Dermis blood vessel endothelial cell (primary cell): ENCODE measurements at places on chromosomes 7 and 10. TPM values are rescaled to one million over a fixed set of nuclear protein-coding genes. Genes with fewer than 3 reads are reported as not detected.

DNA sequence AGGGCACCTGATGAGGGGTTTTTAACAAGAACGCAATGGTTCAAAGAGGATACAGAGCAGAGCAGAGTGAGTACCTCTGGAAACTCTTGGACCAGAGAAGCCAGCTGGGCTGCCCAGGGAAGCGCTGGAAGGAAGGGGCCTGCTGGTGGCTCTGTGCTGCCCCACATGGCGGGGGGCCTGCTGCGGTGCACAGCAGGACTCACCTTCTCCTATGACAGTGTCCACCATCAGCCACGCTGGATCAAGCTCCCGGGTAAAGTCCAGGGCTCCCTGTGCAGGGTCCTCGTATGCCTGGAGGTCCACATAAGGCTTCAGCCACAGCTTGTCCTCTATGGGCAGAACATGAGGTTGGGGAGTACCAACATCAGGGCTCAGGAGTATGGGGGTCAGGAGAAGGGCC is 12.5 kb downstream of the EPHA1 start:
- no peak for DNase-seq

DNA sequence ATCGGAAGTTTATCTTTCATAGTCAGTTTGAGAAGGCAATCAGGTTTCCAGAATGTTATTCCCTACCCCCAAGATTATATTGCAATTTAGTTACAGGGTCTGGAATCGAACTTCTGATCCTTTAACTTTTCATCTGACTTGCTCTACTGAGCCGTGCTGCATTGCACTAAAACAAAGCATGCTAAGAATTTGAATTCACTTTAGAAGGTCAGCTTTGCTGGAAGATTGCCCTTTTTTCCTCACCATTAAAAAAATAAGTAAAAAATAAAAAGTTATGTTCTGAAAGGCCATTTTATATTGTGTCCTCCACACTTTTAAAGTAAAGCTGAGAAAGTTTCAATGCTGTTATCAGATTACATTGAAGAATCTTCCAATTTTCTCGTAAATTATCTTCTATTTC is 388.8 kb upstream of the PHF14 start:
- DNase-seq: no peak

DNA sequence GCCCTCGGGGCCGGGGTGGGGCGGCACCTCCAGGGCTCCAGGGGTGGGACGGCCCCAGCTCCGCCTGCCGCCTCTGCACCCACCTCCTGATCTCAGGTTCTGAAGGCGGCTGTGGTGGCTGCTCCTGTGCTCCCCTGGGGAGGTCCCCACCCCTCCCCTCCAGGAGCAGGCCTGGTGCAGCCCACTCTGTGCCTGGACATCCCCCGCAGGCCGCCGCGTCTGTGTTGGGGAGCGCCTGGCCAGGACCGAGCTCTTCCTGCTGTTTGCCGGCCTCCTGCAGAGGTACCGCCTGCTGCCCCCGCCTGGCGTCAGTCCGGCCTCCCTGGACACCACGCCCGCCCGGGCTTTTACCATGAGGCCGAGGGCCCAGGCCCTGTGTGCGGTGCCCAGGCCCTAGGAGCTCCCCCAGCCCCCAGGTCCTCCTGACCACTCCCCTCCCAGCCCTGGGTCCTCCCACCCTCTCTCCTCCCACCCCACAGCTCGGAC is 5.5 kb downstream of the CYP2W1 start:
- peak; percentile 41 for DNase-seq

DNA sequence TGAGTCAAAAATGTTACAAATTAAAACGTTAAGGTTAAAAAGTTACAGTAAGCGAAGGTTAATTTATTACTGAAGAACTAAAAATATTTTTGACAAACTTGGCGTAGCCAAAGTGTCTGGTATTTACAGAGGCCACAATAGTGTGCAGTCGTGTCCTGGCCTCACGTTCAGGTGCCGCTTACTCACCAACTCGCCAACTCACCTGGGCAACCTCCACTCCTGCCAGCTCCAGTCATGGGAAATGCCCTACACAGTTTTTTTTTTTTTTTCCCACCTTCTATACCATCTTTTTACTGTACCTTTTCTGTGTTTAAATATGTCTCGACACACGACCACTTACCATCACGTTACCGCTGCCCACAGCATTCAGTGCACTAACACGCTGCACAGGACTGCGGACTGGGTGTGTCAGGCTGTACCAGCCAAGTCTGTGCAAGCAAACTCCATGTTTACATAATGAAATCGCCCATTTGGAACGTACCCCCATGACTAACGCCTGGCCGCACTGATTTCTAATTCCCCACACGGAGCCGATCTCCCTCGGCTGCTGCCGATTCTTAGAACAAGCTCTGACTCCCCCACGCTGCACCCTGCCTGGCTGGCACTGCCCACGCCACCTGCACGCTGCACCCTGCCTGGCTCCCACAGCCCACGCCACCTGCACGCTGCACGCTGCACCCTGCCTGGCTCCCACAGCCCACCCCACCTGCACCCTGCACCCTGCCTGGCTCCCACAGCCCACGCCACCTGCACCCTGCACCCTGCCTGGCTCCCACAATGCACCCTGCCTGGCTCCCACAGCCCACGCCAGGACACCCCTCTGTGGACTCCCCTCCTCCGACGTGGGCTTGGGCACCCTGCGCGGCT is 203.1 kb downstream of the ZMYND11 start:
- DNase-seq: no peak

GRCh38 chr10:13671904-13672303 is 85.1 kb downstream of the PRPF18 start:
- DNase-seq: no peak

- DNase-seq: no peak
These were observed 31.1 kb downstream of the CTNNA3 start for GRCh38 chr10:67664942-67665341.

- no peak for DNase-seq
These were observed 10.1 kb upstream of the ZNF107 start for GRCh38 chr7:64655811-64656210.

DNA sequence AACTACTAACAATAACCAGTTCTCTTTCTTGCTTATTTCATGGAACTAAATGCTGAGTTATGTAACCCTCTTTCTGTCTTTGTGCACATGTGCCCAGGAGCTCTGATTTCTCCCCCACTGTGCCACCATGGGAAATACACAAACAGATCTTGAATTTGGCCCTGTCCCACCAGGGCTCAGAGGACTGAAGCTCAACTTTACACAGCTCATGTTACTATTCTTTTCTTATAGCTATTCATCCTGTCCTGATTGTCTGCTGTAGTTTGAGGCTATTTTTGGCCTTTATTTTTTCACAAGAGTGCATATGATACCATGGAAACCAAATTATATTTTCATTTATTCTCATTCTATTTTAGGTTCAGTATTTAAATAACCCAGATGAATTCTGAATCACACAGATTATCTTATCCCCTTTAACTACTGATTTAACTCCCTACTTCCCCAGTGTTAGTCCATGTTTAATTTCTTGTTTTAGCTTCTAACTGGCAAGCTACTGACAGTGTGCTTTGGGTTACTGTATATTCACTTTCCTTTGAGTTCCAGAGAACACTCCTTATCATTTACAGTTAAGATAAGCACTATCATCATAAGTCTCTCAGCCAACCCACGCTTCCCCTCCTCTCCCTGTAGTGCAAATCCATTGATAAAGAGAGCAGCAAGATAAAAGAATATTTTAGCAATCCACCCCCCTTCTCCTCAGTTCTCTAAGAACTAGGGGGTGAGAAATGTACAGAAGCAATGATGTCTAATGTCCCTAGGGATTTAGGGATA is 71.8 kb upstream of the GSDME start:
- peak; percentile 38 for DNase-seq

GRCh38 chr10:118506671-118507590 is 88.5 kb downstream of the PRLHR start:
- DNase-seq: no peak

GRCh38 chr7:117835016-117835664 is 38.1 kb downstream of the CTTNBP2 start:
- DNase-seq: no peak

The SMKR1 gene
- 0.09 and 0.17 TPM in 2 replicates for total RNA-seq

DNA sequence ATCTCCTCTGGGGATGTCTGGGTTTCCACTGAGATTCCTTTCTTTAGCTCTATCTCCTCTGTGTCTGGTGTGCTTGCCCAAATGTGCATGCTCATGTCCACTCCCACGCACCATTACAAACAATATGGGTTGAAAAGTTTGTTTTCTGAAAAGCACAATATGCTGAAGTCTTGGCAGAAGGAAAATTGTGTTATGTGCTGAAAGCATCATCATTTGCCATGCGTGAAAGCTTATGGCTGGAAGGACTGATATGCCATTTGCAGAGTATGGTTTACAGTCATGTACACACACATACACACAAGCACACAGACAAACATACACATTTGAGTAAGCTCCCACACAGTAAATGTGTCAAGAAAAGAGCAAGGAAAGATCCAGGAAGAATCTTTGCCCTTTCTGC is 231.6 kb downstream of the SORCS3 start:
- no peak for DNase-seq

- DNase-seq: peak; percentile 41
These were observed 8.3 kb downstream of the NOD1 start for GRCh38 chr7:30470163-30470770.

DNA sequence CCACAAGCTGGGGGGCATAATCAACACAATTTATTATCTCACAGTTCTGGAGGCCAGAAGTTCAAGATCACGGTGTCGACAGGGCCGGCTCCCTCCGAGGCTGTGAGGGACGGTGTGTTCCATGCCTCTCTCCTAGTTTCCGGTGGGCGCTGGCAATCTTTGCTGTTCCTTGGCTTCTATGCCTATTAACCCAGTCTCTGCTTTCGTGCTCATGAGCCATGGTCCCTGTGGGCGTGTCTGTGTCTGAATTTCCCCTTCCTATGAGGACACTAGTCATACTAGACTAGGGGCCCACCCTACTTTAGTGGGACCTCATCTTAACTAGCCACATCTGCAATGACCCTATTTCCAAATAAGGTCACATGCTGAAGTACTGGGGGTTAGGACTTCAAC is 29.4 kb downstream of the HIPK2 start:
- DNase-seq: no peak

DNA sequence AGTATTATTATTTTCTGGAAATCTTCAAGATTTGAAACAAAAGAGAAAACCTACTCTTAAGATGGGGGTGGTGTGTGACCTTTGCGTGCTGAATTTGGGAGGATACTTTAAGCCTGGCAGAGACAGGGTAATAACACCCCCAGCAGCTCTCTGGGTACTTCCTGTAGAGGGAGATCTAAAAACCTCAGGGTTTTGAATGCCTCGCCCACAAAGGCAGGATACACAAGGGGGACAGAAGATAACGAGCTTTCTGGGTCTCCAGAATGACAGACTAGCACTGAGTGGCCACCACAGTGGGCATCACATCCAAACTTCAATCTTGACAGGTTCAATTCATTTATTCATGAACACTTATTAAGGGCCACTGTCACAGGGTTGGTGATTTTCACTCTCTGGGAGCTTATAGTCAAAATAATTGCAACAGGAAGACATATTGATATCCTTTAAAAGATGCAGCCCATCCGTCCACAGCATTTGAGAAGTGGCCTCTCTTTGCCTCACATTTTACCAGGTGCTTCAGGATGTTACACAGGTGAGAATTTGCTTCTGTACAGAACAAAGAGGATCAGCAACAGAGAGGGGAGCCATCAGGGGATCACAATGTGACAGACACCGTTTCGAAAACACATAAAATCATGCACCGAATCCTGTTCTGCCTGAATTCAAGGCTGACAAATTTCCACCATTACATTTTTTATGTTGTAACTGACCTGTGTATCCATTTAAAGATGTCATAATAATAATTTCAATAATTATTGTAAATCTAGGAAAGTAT is 14.3 kb downstream of the CPA1 start:
- no peak for DNase-seq

The CALML3 gene
- not detected in 2 replicates for total RNA-seq

DNA sequence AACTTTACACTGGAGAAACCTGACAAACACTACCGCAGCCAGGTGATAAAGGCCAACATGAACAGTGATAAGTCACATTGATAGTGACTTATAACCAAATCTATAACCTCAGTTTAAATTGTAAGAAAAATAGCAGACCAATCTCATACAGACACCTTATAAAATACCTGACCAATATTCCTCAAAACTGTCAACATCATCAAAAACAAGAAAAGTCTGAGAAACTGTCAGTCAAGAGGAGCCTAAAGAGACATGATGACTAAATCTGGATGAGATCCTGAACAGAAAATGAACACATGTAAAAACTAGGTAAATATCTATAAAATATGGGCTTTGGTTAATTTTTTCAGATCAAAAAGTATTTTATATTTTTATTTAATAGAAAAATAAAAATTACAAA is 233.3 kb downstream of the HPSE2 start:
- no peak for DNase-seq

- no peak for DNase-seq
These were observed 456.2 kb downstream of the DNAJB6 start for GRCh38 chr7:157793087-157793353.

The BAMBI gene
- 2.4 and 3.8 TPM in 2 replicates for total RNA-seq

- DNase-seq: no peak
These were observed 31.7 kb upstream of the SYPL1 start for GRCh38 chr7:106143711-106144337.

GRCh38 chr10:31321396-31321941 is 2.5 kb downstream of the ZEB1 start:
- peak; percentile 63 for DNase-seq

DNA sequence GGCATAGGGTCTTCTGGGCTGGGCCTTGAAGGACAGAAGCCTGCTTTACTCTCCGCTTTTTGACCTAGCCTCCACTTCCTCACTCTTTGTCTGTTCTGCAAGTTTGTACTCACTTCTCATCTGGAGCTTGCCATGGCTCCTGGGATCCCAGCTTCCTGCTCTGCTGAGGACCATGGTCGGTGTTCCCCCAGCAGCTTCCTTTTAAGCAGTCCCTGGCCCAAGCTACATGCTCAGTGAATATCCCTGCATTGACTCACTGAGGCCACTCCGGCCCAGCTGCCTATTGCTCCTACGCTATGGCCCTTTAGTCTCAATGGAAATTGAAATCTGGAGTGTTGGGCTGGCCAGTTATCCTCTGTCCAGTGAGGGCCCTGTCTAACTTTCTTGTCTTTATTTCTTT is 427.7 kb downstream of the RPS24 start:
- DNase-seq: no peak
